ENCODE measurements at places on chromosomes 1 and 21. TPM values are rescaled to one million over a fixed set of nuclear protein-coding genes. Genes with fewer than 3 reads are reported as not detected.

GRCh38 chr1:65830306-65830705 is 37.6 kb downstream of the PDE4B start:
- no peak for DNase-seq

GRCh38 chr1:53705446-53706096 is 33.4 kb downstream of the GLIS1 start:
- no peak for DNase-seq

- peak; percentile 98 for DNase-seq
Observed at GRCh38 chr1:182143825-182144645, 82.5 kb upstream of the ZNF648 start.

DNA sequence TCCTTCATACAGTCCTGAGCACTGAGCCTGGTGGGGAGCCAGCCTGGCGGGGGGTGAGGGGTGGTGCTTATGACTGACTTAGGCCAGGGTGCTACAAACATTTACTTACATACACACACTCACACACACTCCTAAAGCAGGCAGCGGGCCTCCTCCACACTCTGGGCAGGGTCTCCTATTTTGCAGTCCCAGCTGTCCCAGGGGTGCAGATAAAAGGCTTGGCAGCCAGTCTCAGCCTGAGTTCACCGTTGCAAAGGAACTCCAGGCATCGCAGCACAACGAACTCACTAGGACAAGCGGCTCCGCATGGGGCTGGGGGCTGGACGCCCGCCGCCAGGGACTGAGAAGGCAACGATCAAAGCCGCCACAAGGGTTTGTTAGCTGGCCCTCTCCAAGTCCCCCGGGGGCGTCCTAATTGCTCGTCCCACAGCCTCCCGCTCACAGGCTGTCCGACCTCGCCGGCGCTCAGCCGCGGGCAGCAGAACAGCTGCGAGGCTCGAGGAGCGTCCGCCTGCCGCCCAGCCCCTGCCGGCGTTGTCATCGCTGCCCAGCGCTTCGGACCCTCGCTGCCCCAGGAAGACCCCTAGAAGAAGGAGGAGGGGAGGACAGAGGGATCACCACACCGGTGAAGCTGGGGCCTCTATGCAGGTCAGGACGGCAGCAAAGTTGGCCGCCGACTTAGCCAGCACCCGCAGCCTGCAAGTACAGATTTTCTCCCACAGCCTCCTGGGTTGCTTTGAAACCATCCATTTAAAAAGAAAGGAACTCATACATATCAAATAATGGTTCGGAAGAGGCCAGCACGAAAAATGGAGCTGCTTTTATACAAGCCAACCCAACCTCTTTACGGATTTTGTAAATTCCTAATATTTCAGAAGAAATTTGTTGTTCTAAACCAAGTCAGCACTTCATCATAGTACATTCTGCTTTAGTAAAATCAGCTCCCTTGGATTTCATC is 6.2 kb downstream of the BARHL2 start:
- DNase-seq = no peak

- DNase-seq = no peak
Observed at GRCh38 chr1:25644962-25645361, 28.4 kb downstream of the MAN1C1 start.

DNA sequence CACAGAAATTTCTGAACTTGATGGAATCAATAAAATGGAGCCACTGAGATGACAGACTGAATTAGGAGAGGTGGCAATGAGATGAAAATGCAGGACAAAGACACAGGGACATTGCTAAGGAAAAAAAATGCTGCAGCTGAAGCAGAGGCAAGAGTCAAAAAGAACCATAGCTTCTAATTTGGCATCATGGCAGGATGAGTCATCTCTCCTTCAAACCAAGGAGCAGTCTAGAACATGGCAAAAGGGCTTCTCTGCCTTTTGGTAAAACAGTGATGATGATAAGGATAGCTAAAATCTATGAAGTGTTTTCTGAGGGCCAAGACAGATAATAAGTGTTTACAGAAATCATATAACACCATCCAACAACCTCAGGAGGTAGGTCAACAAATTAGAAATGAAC is 16.8 kb downstream of the SLC19A2 start:
- no peak for DNase-seq

DNA sequence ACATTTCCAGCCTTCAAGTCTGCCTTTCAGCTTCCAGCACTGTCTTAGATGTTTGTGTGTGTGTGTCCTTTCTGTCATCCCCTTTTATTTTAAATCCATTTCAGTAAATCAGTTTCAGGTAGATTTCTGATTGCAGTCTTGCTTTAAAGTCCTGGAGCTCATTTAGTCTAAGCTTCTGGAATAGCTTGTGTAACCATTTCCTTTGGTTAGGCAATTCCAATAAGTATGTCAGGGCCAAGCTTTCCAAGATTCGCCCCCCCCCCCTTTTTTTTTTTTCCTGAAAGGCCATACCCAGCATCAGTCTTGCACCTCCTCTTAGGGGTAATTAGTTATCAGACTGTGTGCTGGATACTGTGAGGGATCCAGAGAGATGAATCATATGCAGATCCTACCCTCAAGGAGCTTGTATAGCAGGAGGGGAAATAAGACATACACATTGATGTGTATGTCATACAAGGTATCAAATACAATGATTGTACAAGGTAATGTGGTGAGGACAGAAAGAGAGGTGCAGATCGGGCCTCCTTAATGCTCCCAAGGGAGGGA is 41.3 kb downstream of the NFYC start:
- no peak for DNase-seq

DNA sequence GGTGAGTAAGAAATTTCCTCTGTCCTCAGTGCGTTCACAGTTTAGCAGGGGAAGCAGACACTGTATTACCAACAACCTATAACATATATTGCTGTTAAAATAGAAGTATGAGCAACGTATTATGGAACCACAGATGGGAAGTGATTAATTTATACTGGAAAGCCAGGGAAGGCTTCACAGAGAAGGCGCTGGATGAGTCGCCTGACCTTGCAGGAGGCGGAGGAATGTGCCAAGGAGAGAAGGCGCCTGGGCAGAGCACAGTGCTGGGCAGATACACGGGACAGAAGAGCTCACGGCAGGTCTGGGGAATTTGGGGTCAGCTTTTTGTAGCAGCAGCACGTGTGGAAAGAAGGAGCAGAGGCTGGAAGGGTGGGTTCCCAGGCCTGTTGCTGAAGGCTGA is 116.3 kb downstream of the DHRS3 start:
- no peak for DNase-seq

GRCh38 chr1:167210966-167211674 is 9.6 kb upstream of the POU2F1 start:
- no peak for DNase-seq

GRCh38 chr21:25577424-25578055 is 29.7 kb downstream of the MRPL39 start:
- no peak for DNase-seq

DNA sequence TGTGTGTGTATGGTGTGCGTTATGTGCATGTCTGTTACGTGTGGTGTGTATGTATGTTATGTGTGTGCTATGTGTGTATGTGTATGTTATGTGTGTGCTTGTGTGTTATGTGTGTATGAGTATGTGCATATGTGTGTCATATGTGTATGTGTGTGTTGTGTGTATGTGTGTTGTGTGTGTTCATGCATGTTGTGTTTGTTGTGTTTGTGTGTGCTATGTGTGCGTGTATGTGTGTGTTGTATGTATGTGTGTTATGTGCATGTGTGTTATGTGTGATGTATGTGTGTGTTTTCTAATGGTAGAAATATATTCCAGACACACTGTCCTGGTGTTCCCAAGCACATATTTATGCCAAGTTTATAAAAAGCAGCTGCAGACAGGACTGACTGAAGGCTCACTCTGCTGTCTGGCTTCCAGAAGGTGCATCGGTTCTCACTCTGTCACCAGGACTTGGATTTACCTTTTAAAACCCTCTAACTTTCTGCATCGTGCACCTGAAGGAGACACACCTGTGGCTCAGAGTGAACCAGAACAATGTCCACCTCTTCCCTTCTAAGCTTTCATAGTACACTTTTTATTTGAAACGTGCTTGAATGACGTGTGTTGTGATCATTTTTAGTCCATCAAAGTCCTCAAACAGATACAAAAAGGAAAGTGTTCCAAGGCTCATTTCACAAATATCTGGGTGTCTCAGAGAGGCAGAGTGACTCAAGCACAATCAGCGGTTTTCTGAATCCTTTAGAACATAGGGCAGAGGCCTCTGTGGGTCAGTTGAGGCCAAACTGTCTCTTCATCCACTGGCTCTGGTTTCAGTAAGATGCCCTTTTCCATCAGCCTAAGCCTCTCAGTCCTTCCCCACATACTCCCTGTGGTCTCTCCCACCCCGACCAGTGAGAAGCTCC is 49.9 kb downstream of the TOMM20 start:
- DNase-seq = no peak

GRCh38 chr1:171742577-171742922 is 685 bp upstream of the VAMP4 start:
- peak; percentile 68 for DNase-seq

- DNase-seq = no peak
Observed at GRCh38 chr1:214544791-214545190, 6.6 kb downstream of the PTPN14 start.

GRCh38 chr21:45788637-45789506 is 145.3 kb downstream of the PCBP3 start:
- DNase-seq = no peak

DNA sequence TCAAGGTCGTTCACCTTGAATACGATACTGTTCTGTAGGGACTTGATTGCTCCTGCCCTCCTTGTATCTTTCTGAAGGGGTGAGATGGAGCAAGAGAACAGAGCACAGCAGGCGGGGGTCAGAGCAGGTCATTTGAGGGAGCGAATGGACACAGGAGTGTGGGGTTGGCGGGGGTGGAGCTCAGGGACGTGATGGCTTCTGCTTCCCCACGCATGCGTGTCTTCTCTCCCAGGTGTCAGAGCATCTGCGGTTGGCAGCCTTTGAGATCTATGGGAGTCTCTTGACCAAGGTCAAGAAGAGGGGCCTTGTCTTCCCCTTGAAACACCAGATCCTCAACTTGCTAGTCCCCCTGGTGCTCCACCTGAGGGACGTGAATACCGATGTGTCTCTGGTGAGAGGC is 63.9 kb downstream of the INAVA start:
- DNase-seq = no peak

- DNase-seq = peak; percentile 84
Observed at GRCh38 chr1:235093013-235093695, 35.5 kb downstream of the TOMM20 start.

DNA sequence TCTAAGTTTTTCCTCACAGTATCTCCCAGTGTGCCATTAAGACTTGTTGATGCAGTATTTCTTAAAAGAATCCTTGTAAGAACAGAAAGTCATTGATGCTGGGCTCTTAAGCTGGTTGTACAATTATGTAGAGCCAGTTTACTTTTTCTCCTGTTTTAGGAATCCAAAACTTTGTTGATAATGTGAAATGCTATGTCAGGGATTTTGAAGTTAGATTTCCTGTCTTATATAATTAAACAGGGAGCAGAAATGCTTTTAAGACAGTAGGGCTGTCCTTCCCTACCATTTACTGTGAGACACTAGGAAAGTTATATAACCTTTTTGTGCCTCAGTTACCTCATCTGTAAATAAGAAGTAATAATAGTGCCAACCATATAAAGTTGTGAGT is 26.0 kb downstream of the CCDC18 start:
- no peak for DNase-seq

GRCh38 chr1:200207711-200208126 is 180.2 kb downstream of the NR5A2 start:
- DNase-seq = no peak

DNA sequence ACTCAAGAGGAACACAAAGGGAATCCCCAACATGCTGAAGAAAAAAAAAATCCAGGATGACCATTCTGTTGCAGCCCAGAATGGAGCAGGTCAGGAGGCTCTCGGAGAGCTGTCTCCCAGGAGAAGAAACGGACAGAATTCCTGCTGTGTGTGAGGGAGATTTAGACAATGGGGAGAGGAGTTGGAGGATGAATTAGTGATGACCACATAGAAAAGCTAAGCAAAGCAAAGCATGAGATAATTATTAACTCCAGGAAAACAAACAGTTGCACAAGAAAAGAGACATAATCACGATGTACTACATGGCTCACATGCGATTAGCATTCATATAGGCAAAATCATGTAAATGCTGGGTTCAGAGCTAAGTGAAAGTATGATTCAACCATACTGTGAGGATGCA is 61.1 kb upstream of the SMYD2 start:
- DNase-seq = no peak

DNA sequence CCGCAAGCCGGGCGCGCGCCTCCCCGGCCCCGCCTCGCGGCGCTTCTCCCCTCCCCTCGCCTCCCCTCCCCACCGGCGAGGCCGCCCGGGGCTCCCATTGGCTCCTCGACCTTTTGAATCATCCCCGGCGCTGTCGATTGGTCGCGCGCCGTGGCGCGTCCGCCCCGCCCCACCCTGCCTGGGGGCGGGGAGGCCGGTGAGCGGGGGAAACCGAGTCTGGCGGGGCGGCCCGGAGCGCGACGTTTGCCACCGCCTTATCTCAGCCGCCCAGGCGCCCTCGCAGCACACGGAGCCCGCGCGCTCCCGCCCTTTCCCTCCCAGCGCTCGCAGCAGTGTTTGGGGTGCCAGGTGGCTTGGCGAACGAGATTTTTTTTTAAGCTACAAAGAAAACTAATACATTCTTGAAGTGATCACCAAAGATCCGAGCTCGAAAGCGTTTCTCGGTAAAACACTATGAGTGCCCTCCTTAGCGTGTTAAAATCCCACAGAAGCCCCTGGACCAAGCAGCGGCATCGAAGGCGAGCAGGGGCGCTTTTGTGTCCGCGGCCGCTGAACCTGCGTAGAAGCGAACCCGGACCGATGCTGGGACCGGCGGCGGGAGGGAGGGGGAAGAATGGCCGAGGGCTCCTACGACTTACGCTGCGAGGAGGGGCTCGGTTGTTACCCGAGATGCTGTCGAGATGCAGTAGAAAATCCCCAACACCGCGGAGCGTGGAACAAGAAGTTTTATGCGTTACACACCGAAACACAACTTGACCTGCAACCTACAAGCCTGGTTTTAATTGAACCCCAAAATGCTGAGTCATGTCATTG is 436 bp upstream of the LBR start:
- peak; percentile 94 for DNase-seq

DNA sequence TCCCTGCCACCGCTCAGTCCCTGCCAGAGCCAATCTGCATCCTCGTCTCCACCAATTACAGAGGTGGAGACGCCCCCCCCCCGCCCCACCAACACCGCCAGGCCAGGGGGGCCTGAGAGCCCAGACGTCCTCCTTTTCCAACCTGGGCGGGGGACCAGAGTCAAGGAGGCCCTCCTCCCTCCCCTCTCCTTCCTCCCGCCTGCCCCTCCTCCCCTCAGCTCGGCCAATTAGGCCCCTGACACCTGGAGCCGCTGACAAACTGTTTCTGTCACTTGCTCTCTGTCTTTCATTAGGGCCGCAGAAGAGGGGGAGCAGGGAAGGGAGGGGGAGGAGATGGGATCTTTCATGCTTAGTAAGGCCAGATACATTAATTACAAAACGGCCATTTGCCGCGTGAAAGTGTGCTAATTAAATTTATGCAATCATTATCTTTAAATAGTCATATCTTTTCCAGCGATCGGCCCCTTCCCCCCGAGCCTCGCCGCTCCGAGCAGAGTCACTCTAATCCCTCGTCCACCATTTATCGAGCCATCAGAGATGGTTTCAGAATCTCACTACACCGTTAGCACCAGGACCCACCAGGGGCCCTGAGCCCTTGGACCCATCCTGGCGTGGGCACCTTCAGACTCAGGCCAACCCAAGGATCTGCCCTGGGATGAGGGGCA is 94.7 kb downstream of the PAX7 start:
- DNase-seq = no peak

MAN1C1 gene
- total RNA-seq = 16.9 TPM

ITLN2 gene
- not detected for total RNA-seq

S100A12 gene
- total RNA-seq = not detected

KLF17 gene
- 5.5 TPM for total RNA-seq

EXO5 gene
- 5.3 TPM for total RNA-seq

COL6A1 gene
- 2,452 TPM for total RNA-seq

GBP7 gene
- total RNA-seq = not detected
